GM12878 (cell line): ENCODE measurements at places on chromosomes 1 and 21. TPM values are rescaled to one million over a fixed set of nuclear protein-coding genes. Genes with fewer than 3 reads are reported as not detected.

GRCh38 chr21:37166733-37167132 is 93.7 kb downstream of the TTC3 start:
- DNase-seq = no peak

Gene RGS8
- polyA plus RNA-seq = 0.43 TPM in 1 of 2 replicates, not detected in the other

- DNase-seq = no peak
Observed at GRCh38 chr1:155893389-155894142, 17.6 kb downstream of the RIT1 start.

- DNase-seq = no peak
Observed at GRCh38 chr1:91697861-91698260, 188.1 kb downstream of the TGFBR3 start.

Gene TLCD4
- polyA plus RNA-seq = not detected in 2 replicates

GRCh38 chr1:44557778-44558177 is 116.5 kb downstream of the TMEM53 start:
- DNase-seq = no peak

DNA sequence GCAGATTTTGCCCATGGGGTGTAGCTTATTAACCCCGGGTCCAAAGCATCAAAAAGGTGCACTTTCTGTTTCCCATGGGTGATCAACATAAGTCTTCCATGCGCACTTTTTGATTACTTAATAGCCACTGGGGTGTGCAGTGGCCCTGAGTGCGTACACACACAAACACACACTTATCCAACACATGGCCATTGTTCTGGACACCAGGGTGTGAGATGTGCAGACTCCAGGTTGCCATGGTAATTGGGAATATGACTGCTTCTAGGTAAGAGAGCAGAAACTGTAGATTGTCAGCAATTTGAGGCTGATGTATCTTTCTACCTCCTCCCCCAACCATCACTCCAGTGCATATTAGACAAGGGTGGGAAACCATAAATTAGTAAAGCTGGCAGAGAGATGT is 68.8 kb downstream of the MAB21L3 start:
- no peak for DNase-seq

DNA sequence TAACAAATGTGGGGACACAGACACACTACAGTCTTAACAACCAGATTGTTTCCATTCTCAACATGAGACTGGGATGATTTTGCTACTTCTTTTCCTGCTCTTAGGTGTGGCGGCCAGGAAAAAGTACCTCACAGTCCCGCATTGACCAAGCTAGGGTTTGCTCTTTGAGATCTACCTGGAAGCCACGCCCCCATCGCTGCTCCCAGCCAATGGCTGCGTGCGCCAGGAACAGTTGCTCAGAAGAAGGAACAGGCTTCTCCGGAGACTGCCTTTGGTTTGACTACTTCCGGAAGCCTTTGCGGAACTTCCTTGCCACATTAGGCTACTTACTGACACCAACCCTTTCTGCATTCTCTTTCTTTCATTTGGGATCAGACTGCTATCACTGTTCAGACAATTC is 44.2 kb upstream of the PLD5 start:
- no peak for DNase-seq

GRCh38 chr1:206467915-206468314 is 2.4 kb upstream of the IKBKE start:
- no peak for DNase-seq

- DNase-seq = no peak
Observed at GRCh38 chr21:44871576-44872269, 1.8 kb downstream of the PTTG1IP start.

Gene OR2T11
- not detected in 2 replicates for polyA plus RNA-seq

DNA sequence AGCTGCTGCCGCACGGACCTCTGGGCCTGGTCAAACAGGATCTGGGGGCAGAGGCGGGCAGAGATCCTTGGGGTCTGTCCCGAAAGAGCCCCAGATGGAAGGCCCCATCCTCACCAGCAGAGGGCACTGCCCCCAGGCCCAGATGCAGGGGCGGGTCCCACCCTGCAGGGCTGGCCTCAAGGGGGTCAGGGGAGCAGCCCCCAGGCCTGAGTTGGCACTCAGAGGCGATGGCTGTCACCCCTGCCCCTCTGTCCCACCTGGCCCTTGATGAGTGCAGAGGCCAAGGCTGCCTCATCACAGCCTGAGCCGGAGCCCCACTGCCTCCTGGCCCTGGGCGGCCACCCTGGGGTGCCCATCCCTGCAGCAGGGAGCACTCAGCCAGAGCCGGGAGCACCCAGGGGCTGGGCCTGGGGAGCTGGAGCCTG is 5.7 kb downstream of the ACAP3 start:
- no peak for DNase-seq

Gene C1QC
- not detected in 2 replicates for polyA plus RNA-seq

Gene PTPRF
- 0.14 and 0.52 TPM in 2 replicates for polyA plus RNA-seq

GRCh38 chr1:17218939-17219338 is 14.0 kb downstream of the PADI1 start:
- DNase-seq = no peak

DNA sequence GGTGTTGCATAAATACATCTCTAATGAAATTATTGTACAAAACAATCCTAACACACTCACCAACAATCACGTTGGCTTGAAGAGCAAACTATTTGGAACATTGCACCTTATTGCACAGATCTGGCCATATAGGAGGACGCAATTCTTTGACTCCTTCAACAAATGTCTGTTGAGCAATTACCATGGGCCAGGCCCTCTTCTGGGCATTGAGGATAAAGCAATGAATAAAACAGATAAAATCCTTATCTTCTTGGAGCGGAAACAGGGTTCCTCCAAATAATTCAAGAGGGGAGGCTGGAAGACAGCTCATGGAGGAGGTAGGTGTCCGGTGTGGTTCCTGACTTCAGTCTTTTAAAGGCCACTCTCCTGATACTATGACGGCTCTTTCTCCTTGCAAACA is 43.3 kb downstream of the PAX7 start:
- DNase-seq = no peak

GRCh38 chr1:206459703-206460102 is 10.6 kb upstream of the IKBKE start:
- no peak for DNase-seq

GRCh38 chr1:192763756-192764155 is 45.1 kb upstream of the RGS2 start:
- DNase-seq = no peak

Gene ALX3
- not detected in 2 replicates for polyA plus RNA-seq

DNA sequence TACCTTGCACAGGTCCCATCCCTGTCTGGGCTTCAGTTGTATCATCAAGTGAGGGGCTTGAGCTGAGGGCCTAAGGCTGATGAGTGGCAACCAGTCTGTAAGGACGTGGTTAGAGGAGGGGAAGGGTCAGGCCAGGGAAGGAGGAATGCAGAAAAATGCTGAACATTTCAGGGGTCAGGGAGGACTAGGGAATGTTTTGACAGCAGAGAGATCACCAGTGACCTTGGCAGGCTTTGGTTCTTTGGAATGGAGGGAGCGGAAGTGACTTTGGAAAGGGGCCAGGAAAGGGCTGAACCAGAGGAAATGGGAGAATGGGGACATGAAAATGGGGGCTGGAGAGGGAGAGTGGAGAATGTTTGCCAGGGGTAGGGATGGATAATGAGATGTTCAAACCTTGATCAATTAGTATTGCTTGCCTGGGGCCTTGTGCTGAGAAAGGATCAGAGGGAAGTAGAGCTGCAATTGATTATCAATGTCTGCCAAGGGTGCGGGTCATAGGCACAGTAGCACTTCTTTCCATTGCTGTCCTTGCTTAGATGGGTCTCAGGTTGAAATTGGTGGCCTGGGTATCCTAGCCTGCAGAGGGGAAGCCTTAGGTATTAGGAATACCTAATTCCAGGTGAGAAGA is 7.4 kb downstream of the LDLRAP1 start:
- DNase-seq = no peak

DNA sequence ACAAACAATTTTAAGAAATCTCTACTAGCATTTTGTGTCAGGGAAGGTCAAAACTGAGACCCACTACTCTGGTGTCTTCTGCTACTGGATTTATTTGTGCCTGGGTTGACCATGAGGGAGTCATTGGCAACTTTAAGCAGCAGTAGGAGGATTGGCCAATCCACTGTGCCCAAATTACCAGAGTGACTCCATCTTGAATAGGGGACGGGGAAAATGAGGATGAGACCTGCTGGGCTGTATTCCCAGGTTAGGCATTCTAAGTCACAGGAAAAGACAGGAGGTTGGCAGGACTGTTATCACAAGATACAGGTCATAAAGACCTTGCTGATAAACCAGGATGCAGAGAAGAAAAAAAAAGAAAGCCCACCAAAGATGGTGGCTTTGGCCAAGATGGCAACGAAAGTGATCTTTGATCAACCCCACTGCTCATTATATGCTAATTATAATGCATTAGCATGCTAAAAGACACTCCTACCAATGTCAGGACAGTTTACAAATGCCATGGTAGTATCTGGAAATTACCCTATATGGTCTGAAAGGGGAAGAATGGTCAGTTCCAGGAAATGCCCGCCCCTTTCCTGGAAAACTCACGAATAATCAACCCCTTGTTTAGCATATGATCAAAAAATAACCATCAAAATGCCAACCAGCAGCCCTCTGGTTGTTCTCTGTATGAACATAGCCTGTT is 200.9 kb downstream of the LTN1 start:
- no peak for DNase-seq

DNA sequence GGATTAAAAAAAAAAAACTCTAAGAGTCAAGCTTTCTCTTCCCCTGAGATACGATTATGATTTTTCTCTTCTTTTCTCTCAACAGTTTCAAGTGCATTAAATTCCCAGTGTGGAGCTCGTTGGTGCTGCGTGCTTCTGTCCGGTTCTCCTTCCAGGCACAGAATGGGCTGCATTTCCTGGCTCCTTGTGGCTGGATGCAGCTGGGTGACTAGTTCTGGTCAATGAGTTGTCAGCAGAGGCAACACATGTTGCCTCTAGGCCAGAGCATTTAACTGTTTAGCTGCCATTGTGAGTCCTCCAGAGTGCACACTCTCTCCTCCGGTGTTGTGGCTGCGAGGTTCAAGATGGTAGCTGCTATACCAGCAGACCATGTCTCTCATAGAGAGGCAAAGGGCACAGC is 312.9 kb downstream of the RRAGC start:
- no peak for DNase-seq

- DNase-seq = no peak
Observed at GRCh38 chr1:32028746-32029145, 15.1 kb downstream of the KHDRBS1 start.
